ENCODE measurements at places on chromosomes 13 and 19.

DNA sequence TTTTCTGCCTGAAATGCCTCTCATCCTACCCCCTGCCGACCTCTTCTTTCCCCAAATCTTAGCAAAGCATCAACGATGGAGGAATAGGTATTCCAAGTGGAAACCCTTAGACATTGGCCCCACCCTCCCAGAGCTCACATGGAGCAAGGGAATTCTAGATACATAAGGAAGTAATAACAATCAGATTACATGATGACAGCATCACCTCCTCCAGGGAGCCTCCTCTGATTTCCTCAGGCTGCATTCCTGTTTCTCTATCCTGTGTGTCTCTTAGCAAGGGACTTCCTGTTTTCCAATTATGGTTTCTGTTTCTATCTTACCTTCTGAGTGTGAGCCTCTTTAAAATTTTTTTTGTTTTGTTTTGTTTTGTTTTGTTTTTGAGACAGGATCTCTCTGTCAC lies 246.6 kb downstream of the TSHZ3 start:
- peaks cover 32% of the 10 kb centered on the region for H3K4me1 ChIP-seq
- no peaks in the 10 kb centered on the region for H3K36me3 ChIP-seq
- no peak for DNase-seq

- H3K4me3 ChIP-seq, result peak overlapping the region; percentile 71
- H3K27ac ChIP-seq, result no peak overlapping the region
- DNase-seq, result no peak
- H3K4me1 ChIP-seq, result peaks cover 34% of the 10 kb centered on the region
These were observed 7.1 kb downstream of the KCNN4 start for GRCh38 chr19:43773725-43774102.

DNA sequence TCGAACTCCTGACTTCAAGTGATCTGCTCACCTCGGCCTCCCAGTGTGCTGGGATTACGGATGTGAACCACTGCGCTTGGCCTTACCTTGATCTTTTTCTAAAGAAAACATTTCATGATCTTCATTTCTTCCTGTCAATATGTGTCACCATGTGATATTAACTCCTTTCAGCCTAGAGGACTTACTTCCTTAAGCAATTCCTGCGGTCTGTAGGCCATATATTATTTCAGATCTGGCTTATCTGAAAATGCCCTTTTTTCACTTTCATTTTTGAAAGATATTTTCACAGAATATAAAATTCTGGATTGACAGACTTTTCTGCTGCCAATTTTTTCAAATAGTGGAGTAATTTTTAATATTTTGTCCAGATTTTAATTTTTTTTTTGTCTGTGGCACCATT lies 2.0 kb upstream of the GPR32 start:
- no peaks in the 10 kb centered on the region for H3K36me3 ChIP-seq
- peaks cover 25% of the 10 kb centered on the region for H3K27me3 ChIP-seq
- H3K4me1 ChIP-seq, result no peaks in the 10 kb centered on the region
- DNase-seq, result no peak

DNA sequence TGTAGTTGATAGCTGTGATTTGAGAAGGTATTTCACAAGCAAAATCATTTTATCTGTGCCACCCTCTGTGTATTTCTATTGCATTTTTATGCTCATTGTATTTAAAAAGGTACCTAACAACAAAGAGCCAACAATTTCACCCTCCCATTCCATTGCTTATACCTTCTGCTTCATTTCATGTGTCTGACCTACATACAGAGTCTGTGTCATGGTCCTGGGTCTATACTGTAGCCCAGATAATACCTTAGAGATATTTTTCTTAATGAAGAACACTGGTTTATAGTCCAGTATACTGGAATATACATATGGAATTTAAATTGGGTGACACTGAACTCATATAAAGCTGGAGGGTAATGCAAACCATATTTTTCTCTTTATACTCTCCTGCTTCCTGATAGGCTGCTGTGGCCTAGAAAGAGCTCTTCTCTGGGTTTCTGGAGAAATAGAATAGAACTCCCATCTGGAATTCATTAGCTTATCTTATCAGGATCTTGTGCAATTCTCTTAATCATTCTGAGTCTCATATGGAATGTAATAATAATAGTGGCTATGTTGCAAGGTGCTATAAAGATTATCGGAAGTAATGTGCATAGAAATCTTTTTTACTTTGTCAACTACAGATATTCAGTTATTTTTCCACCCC lies 31.8 kb upstream of the SPART start:
- peaks cover 6% of the 10 kb centered on the region for H3K4me1 ChIP-seq
- no peak overlapping the region for H3K4me3 ChIP-seq
- H3K36me3 ChIP-seq, result peaks cover 5% of the 10 kb centered on the region

DNA sequence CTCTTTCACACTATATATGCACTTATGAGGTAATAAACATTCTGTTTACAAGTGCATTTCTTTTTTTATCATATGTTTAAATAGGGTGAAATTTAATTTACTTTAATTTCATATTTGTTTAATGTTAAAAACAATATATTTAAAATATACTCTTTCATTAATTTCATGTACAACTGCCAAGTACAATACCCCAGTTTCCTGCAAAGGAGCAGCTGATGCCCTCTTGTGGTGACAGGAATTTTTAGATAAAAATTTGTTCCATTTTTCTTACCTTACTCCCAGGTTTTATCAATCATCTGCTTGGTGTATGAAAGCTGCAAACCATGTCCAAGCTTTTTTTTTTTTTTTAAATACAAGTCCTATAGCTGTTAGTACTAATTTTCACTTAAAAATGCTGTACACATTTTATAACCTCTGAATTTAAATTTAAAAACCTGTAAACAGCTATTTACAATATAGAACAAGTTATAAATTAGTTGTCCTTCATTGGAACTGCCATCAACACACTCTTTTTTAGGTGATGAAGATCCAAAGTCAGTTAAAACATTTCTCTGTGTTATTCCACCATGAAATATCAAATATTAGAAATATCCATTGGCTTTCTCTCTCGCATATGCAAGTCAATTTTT lies 4.9 kb downstream of the PCDH20 start:
- peaks cover 13% of the 10 kb centered on the region for H3K4me1 ChIP-seq
- H3K27me3 ChIP-seq, result peaks cover 47% of the 10 kb centered on the region
- no peaks in the 10 kb centered on the region for H3K36me3 ChIP-seq
- DNase-seq, result no peak
- H3K4me3 ChIP-seq, result no peak overlapping the region

Data from type B pancreatic cell (in vitro differentiated cells).